ENCODE measurements at places on chromosomes 1 and 21.

DNA sequence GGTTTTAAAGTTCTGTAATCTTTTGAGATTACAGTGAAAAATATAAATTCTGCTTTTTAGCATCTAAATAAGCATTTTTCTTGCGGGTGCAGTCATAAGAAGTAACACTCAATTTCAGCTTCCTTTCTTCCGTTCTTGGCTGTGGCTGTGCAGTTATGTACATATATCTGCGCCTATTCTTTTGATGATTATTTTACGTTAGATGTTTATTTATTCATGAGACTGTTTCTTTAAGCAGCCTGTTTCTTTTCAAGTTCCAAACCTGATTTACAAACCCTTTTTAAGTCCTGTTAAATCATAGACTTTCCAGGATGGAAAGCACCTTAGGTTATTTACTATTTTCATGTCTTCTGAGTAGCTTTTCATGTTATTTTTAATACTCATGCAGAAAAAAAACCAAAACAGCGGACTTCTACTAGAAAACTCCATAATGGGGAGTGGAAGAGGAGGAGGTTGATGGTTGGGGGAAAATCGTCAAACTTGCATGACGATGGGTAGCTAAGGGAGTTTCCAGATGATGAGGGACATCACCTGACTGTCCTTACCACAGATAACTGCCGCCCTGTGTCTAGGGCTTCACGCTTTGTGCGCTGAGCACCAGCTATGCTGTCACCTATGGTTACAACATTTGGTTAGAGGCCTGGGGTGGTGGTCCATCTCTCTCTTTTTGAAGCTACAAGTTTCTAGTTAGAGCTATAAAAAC, 2.6 kb downstream of the PRDM2 start:
- peak; percentile 82 for DNase-seq

DNA sequence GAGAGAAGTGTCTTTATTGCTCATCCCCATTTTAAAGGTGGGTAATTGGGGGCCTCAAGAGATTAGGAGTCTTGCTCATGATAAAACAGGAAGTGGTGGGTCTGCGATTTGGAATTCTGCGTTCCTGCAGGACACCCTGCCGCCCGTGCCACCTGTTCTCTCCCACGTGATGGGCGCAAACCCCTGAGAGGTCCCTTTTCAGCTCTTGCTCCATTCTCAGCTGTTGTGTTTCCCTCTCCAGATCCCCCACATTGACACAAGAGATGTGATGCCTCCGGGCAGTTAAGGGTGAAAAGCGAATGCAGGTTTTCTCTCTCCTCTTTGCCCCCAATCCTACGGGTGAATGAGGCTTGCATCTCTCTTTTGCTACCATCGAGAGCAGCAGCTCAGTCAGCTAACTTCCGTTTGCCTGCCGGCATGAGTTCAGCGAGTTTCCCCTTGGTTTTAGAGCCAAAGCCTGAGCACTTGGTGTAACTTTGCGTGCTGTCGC, 57.5 kb downstream of the KIF26B start:
- no peak for DNase-seq

- no peak for DNase-seq
Observed at GRCh38 chr1:181493166-181493565, 9.8 kb downstream of the CACNA1E start.

- DNase-seq, result no peak
Observed at GRCh38 chr1:31005617-31006166, 59.8 kb downstream of the PUM1 start.

- no peak for DNase-seq
Observed at GRCh38 chr1:240338837-240339236, 247.2 kb downstream of the FMN2 start.

DNA sequence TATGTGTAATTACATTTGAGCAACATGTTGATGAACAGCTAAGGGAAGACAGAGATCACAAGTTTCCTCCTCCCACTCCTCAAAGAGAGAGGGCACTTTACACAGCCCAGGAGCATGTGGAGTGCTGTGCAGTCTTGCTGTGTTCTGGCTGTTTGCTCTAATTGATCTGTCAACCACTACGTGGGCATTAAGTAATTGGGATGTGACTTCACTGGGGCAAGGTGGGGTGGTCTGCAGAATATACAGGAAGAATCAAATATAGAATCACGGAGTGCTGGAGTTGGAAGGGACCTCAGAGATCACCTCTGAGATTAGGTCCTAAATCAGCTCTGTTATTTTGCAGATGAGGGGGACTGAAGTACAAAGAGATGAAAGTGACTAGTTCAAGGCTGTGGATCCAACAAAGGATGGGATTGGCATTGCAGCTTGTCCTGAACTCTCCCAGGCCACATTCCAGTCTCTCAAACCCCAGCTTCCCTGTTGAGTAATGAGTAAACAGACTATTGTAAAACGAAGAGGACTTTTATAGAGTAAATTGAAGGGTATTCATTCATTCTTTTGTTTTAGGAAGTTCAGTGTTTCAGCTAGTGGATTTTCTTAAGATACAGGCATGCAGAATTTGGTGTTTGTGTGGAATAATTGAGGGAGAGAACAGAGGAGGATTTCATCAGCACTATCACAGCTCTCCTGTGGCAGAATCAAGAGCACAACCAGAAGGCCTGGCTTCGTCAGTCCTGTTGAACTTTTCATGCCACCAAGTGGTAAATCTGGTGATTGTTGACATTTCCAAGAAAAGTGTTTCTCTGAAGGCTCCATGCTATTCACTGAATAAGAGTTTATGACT, 22.4 kb downstream of the NOS1AP start:
- no peak for DNase-seq

- DNase-seq, result peak; percentile 53
Observed at GRCh38 chr1:2311184-2312032, 79.9 kb downstream of the MORN1 start.

DNA sequence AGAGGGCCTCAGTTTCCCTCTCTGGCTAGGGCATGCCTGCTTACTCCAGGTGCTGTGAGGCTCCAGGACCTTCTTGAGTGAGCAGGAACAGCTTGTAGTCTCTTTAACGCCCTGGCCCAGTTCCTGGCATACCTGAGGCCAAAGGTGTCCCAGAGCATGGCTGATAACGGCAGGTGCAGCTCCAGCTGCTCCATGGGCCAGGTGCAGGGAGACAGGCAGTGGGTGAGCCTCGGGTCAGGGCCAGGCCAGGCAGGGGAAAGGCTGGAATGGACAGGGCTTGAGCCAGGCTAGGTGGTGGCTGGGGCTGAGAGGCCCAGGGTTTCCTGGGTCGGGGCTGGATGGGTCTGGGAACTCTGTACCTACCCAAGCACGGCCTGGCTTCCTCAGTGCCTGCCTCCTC, 18.3 kb downstream of the EDN2 start:
- DNase-seq, result no peak

- no peak for DNase-seq
Observed at GRCh38 chr1:239151937-239152336, 234.4 kb upstream of the CHRM3 start.

- DNase-seq, result peak; percentile 93
Observed at GRCh38 chr1:110875216-110875731, 2.3 kb downstream of the CD53 start.

- no peak for DNase-seq
Observed at GRCh38 chr1:109252893-109253802, 3.8 kb downstream of the CELSR2 start.

DNA sequence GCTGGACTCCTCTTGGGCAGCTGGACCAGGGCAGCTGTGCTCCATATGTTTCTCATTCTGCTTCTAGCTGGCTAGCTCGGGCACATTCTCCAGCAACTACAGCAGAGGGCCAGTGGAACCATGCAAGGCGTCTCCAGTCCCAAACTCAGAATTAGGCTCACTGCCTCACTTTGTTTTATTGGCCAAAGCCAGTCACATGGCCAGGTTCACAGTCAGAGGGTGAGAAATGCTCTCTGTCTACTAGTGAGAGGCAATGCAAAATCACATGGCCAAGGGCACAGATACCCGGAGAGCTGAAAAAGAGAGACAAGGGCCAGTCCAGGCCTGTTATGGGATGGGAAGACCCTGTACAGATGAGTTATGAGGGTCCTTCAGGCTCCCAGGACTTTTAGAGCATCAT, 78.8 kb upstream of the KLHDC7A start:
- DNase-seq, result no peak

- DNase-seq, result peak; percentile 50
Observed at GRCh38 chr1:75233302-75233929, 99.2 kb downstream of the LHX8 start.

- DNase-seq, result no peak
Observed at GRCh38 chr1:1422465-1423244, 1.6 kb upstream of the ANKRD65 start.

DNA sequence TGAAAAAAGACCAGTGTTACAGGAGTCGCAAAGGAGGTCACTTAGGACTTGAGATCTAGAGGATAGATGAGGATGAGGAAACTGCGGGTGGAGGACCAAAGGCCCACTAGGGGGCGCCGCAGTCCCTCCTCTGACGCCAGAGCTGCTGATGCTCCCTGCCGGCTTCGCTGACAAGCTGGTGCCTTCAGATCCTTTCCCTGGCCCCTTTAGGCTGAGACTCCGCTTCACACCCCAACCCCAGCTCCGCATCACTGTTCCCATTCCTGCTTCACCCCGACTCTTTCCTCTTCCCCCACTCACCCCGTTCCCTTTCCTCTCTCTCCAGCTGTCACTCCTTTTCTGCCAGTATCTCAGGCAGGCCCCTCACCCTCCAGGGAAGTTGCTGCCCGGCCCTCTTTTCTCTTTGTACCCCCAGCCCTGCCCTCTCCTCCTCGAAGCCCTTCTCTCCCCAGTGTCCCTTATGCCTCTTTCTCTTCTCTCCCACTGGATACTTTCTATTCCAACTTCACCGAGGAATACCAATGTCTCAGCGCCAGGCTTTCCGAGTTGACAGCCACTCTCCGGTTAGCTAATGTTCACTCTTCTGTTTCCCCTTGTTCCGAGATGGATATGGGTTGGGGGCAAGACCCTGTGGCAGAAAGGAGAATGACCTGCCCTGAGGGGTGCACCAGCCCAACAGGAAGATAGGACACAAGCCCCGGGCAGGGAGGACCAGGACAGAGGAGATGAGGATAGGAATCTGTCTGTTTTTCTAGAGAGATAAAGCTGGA, 4.5 kb downstream of the KCNJ9 start:
- peak; percentile 80 for DNase-seq

GRCh38 chr1:201724766-201725118, 104.2 kb upstream of the IPO9 start:
- DNase-seq, result no peak

GRCh38 chr21:43880111-43880985, 15.3 kb downstream of the AGPAT3 start:
- no peak for DNase-seq

DNA sequence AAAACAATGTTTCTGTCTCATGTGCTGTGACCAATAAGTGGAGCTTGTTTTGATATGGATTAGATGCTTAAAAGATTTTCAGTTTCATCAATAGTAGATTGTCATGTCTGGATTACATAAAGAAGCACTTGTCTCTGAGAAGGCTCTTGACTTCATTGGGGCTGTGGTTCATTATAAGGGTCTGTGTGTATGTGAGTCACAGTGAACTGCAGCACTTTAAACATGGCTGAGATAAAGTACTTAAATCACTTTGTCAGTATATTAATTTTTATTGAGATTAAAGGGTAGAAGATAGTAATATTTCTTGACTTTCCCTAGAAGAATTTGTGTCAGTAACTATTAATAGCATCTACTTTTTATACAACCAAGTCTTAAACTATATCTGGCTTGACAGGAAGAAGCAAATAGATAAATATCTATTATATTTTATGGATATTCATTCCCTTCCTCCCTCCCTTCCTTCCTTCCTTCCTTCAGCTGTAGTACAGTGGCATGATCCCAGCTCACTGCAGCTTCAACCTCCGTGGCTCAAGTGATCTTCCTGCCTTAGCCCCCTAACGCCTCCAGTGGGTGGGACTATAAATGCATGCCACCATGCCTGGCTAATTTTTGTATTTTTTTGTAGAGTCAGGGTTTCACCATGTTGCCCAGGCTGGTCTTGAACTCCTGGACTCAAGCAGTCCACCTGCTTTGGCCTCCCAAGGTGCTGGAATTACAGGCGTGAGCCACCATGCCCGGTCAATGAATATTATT, 48.8 kb downstream of the ZFYVE9 start:
- DNase-seq, result no peak

- DNase-seq, result no peak
Observed at GRCh38 chr1:5565281-5566125, 426.7 kb downstream of the NPHP4 start.

- DNase-seq, result peak; percentile 83
Observed at GRCh38 chr1:234478152-234478480, 863 bp downstream of the TARBP1 start.

DNA sequence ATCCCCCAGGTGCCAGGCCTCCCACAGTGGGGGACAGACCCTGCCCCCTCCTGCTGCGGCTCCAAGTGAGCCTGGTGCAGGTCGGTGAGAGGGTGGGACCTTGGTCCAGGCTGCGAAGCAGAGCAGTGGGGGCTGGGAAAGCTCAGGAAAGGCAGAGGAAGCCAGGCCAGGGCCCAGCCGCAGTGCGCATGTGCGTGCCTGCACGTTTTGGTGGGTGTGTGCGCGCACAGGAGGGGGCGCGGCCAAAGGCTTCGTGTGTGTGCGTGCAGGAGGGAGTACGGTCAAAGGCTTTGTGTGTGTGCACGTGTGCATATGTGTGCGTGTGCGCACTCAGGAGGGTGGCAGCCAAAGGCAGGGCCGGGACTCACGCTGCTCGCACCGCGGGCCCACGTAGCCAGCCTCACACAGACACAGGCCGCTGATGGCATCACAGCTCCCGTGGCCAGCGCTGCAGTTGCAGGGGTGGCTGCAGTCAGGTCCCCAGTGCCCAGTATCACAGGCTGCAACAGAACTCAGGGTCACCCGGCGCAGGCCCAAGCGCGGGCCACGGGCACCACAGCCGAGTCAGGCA, 45.9 kb downstream of the ARHGEF16 start:
- no peak for DNase-seq

DNA sequence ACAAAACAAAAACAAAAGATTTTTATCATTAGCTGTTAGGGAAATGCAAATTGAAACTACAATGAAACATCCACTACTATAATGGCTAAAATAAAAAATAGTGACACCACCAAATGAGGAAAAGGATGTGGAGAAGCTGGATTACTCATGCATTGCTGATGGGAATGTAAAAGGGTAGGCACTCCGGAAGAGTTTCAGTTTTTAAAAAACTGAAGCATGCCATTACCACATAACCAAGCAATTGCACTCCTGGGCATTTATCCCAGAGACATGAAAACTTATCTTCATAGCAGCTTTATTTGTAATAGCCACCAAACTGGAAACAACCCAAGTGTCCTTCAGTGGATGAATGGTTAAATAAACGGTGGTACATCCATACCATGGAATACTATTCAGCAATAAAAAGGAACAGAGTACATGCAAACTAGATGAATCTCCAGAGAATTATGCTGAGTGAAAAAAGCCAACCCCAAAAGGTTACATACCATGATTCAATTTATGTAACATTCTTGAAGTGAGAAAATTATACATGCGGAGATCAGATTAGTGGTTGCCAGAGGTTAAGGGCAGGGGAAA, 14.5 kb upstream of the CFAP298 start:
- DNase-seq, result no peak

GRCh38 chr1:116951200-116951935, 41.7 kb downstream of the PTGFRN start:
- no peak for DNase-seq

- DNase-seq, result peak; percentile 96
Observed at GRCh38 chr1:206590025-206590758, 22.1 kb downstream of the EIF2D start.

DNA sequence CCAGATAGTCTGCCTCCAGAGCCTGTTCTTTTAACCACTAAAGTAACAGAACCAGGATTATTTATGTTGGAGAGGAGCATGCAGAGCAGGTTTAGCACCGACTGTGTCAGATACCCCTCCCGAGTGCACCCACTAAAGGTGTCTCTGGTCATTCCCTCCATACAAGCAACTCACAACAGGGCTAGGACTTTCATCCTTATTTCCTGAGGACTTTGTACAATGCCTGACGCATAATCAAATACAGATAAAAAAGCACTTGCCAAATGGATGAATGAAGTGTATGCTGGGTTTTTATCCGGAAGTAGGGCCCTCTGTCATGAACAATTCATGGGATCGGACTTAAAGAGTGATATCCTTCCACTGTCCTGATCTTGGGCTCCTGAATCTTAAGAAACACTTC, 26.0 kb downstream of the RPL5 start:
- DNase-seq, result no peak

Data from activated CD4-positive, alpha-beta T cell treated with anti-CD3 and anti-CD28 coated beads, Interleukin-10, Interleukin-2, amounts not matched to agents 100 ng/mL and 50 ng/mL, durations not matched to agents 16 hours and 8 hours (primary cell).